ENCODE measurements at places on chromosomes 4 and X.

DNA sequence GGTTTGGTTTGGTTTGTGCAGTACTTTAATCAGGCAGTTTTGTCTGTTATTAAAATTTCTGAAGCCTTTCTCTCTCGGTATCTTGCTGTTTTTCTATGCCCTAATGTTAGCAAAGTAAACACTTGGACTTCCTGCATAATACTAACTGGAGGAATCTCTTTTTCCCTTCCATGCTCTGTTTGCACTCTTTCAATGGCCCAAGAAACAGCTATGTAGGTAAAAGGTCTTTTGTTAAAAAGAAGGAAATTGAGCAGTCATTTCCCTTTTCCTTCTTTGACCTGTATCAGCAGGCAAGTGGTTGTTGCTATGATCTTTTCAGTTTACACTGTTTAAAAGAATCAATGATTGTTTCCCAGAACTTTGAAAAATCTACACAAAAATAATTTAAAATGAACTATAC, 82.7 kb downstream of the CCSER1 start:
- DNase-seq: no peak

GRCh38 chr4:1010395-1011021, 918 bp upstream of the FGFRL1 start:
- peak; percentile 62 for DNase-seq

DNA sequence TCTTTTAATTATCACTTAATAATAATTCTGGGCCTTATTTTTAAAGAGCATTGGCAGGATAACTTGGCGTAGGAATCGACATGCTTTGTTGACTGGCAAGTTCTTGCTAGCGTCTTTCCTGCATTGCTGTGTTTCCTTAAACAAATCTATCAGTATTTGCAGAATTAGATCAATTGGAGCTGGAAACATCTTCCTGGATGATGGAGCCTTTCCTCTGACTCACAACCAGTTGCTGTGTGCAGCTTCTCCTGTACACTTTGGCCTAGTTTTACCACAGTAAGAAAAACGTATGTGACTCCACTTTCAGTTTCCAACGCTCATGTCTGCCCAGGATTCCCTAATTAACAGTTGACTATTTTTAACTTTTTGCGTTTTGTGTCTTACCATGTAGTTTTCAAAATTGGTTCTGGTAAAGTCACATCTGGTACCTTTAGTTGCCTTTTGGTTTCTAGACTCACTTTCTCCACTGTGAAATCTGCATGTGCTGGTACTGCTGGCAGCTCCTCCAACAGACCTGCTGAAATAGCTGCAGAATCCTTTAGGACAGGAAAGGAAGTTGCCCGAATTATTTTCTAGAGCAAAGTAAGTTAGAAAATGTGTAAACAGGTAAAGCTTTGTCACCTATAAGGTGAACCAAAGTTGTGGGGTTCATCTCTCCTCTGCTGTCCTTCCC, 553.2 kb upstream of the FAT1 start:
- DNase-seq: no peak

DNA sequence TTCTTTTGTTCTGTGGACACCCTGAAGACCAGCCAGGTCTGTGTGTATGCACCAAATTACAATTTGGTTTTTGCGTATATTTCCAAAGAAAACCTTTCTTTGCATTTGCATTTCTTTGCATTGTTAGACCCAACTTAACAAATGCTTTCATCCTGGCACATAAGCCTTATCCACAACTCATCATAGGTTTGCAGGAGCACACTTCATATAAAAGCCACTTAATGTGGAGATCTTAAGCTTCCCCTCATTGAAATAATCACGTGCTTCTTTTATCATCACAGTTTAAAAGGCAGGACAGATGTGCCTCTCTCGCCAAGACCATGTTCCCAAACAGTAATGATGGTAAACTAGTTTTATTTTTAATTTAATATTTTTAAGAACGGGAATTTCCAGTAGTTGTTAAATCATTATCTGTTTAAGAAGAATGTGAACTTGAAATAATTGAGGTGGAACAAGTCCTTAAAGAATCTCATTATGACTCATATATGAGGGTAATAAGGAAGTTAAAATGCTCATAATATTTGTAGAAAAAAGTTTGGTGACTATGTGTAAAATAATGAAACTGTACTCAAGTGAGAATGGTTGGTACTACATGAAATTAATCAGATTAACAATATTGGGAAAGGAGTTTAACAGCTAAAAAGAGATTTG, 65.5 kb downstream of the GLRA3 start:
- peak; percentile 13 for DNase-seq

- peak; percentile 9 for DNase-seq
Observed at GRCh38 chrX:13598877-13599276, 29.5 kb downstream of the EGFL6 start.

GRCh38 chrX:40176351-40177116, 78.8 kb upstream of the BCOR start:
- peak; percentile 30 for DNase-seq

GRCh38 chrX:80316526-80316925, 103.7 kb upstream of the TENT5D start:
- DNase-seq: no peak

DNA sequence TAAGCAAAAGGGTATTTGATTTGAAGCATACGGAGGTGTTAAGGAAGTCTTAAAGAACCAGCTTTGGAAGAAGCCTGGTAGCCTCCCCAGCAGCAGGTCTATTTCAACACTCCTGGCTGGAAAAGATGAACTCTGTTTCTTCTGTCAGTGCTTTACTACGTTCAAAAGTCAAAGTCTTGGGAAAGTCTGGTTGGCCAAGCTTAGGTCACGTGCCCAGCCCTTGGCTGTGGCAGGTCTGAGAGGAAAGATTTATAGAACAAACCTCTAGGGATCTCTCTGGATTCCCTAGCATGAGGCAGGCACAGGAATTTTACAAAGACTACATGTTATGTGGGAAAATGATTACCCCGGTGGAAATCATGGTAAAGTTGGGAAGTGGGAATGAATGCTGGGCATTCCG, 8.6 kb upstream of the ARHGAP10 start:
- no peak for DNase-seq

DNA sequence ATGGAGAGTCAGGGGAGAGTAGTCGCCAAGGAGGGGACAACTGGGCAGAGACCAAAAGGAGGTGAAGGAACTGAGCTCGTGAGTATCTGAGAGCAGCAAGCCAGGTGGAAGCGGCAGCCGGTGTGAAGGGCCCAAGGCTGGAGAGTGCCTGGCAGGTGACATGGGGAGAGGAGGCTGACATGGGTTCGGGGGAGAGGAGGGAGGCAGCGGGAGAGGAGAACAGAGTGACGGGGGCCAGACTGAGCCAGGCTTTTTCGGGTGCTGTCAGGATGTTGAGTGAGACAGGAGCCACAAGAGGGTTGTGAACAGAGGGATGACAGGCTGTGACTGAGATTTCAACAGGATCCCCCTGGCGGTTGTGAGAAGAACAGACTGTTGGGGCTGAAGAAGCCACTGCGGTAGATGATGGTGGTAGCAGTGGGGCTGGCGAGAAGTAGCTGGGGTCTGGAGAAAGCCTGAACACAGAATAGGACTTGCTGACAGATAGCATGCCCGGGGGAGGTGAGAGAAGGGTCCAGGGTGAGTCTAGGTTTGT, 5.7 kb downstream of the ELK1 start:
- no peak for DNase-seq

GRCh38 chr4:7540654-7541413, 106.1 kb upstream of the PSAPL1 start:
- no peak for DNase-seq

GRCh38 chr4:91598696-91599095, 705.1 kb upstream of the GRID2 start:
- no peak for DNase-seq

GRCh38 chrX:118346258-118347094, 570 bp downstream of the WDR44 start:
- peak; percentile 22 for DNase-seq

GRCh38 chr4:88706574-88706973, 8.9 kb upstream of the NAP1L5 start:
- peak; percentile 72 for DNase-seq

DNA sequence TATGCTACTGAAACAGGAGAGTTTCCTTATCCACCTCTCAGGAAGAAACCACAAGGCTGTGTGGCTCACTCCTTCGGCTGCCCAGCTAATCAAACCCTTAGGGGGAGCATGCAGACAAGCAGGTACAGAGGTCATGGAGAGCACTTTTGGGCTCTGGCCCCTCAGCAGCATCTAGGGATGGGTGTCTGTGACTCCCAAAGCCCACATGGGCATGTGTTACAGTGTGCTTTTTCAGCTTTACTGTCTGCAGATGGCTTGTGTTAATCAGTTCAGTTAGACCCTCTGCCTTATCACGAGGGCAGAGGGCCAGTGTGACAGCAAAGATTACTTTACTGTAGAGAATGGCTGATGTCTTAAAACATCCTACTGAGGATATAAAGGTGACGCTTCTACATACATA, 447.4 kb downstream of the PCDH10 start:
- no peak for DNase-seq

GRCh38 chr4:58456727-58457384, 1346.7 kb upstream of the IGFBP7 start:
- no peak for DNase-seq

- no peak for DNase-seq
Observed at GRCh38 chrX:50115973-50116372, 84.8 kb downstream of the AKAP4 start.

- peak; percentile 63 for DNase-seq
Observed at GRCh38 chr4:83252782-83253405, 31.7 kb downstream of the COQ2 start.

DNA sequence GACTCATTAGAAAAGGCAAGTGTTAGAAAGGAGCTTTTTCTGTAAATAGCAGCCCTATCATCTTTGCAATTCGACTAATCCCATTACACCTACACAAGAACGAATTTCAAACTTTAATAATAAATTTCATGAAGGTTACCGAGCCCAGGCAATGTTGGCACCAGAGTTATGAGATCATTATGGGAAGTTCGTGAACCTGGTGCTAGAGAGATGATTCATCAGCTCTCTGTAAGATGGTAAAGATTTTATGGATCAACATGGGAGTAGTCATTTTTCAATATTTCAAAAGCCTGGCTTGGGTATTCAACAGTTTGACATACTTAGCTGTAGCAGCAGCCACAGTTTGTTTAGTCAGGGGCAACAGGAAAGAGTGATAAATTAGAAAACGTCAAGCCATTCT, 35.8 kb downstream of the AMELX start:
- no peak for DNase-seq

- peak; percentile 29 for DNase-seq
Observed at GRCh38 chr4:123939621-123940020, 543.0 kb downstream of the SPRY1 start.

DNA sequence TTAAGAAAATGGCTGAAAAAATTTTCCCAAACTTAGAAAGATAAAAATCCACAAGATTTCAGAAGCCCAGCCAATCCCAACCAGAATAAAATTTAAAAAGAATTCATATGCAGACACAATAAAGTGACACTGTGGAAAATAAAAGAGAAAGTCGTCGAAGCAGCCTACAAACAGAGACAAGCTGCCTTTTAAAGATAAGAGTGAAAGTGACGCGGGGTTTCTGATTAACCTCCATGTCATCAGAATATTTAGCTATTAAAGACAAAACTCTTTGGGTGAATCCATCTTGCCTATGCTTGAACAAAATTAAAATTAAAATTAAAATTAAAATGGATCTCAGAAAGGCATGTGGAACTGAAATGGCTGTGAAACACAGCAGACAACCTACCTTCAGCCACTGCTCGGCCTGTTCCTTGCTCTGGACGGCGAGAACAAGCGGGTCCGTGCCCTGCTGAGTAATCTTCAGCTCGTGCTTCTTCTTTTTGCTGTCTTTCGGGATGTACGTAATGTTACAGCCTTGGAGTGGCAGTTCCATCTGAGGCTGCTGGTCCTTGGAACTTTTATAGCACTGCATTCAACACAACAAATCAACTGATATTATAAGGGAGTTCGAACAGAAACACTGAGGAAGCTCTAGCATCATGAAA, 101.4 kb downstream of the AFAP1 start:
- no peak for DNase-seq

GRCh38 chr4:10577018-10577417, 107.5 kb downstream of the CLNK start:
- DNase-seq: no peak

DNA sequence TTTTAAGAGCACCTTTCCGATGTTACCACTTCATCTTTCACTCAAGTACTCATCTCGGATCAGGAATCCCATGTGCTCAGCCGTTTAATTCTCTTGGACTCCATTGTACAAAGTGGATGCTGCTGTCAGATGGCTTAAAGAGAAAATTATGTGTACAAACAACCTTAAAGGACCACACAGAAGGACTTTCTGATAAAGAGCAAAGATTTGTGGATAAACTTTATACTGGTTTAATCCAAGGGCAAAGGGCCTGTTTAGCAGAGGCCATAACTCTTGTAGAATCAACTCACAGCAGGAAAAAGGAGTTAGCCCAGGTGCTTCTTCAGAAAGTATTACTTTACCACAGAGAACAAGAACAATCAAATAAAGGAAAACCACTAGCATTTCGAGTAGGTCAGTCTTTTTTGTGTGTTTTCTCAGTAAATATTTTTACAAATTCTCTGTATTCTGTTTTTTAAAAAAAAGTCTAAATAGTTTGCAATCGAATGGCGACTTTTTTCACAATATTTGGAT, 20.1 kb downstream of the MMAA start:
- DNase-seq: no peak

DNA sequence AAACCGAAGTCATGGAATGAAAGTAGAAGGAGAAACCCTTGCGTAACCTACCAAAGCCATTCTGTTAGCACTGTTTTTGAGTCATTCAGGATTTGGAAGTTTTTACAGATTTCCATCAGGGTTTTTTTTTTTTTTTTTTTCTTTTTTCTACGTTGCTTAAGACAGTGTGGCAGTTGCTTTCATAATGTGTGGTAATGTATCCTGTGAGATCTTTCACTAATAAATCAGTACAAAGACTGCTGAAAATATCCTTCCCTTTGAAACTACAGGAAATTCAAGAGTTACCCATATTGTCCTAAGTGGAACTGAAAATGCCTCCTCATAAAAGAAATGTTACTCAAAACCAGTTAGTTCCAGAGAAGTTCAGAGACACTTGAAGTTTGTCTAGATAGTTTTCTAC, 137.8 kb downstream of the RAPGEF2 start:
- no peak for DNase-seq

DNA sequence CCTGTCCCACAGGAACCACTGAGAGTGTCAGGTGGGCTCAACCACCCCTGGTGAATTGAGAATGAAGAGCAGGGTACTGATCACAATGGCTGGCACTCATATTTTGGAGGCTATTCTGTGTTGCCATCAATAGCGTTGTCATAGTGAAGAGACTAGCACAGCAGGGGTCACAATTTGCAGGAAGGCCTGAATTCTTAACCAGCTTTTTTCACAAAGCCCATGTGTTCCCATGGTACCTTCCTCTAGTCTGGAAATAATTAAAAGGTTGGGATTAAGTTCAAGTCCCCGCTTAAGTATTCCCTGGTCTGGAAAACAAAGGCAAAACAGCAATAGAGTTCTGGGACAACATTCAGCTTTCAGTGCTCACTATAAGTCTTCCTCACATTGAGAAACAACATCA, 1051.7 kb downstream of the C4orf33 start:
- DNase-seq: no peak

- no peak for DNase-seq
Observed at GRCh38 chrX:156002507-156002906, 5.0 kb downstream of the IL9R start.

- DNase-seq: no peak
Observed at GRCh38 chr4:182254026-182254780, 11.0 kb downstream of the TENM3 start.
